NCI-H1417 treated with DMSO at 0.1 percent for 48 hours (cell line): ENCODE measurements at places on chromosomes 6 and 20.
A peak's percentile ranks its signal among the peaks of the same experiment; 100 is the strongest.

DNA sequence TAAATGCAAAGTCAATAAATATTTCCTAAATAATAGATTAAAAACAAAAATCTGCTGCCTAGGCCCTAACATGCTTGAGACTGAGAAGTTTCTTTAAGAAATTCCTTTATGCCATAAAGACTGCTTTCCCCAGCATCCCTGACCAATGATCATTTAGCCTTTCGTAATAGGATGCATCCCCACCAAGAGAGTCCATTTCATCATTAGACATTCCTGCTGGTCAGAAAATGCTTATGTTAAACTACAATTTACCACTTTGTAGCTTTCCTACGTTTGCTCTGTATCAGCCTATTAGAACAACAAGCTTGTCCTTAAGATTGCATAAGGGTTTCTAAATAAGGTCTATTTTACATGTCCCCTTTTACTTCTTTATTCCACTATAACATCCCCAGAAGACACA is 59.8 kb upstream of the HSF2 start:
- DNase-seq, result no peak

GRCh38 chr6:16752206-16752866 is 8.9 kb downstream of the ATXN1 start:
- no peak for DNase-seq

- no peak for DNase-seq
These were observed 2.6 kb downstream of the ZNF165 start for GRCh38 chr6:28082939-28083338.

- DNase-seq, result no peak
These were observed 6.9 kb upstream of the HELZ2 start for GRCh38 chr20:63580796-63581461.

DNA sequence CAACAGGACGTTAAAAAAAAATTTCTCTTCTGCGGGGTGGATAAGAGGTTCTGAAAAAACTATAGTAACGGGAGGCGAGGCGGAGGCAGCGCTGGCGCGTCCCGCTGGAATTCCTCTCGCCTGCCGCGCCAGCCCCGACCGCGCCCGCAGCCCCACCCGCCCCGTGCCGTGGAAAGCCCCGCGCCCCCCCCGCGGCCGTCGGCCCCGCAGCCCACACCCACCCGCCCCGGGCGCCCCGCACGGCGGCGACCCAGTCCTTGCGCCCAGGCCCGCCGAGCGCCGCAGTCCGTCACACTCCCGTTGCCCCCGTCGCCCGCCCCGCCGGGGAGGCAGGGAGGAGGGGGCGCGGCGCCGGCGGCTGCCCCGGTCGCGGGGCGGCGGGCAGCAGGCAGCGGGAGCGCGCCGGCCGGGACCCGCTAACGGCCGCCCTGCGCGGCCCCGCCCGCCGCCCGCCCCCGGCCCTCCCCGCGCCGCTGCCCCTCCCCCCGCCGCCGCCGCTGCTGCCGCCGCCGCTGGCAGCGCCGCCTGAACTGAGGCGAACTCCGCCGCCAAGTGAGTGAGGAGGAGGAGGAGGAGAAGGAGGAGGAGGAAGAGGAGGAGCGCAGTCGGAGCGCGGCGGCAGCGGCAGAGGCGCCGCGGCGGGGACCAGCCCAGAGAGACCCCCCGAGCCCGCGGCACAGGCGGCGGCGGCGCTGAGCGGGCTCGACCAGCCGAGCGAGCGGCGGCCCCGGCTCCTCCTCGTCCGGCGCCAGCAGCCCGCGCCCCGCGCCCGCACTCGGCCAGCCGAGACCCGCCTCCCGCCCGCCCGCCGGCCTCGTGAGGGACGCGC is at the start of gene QKI:
Gene QKI (plus strand): TSS at position 602 of the 829 bp plus-strand sequence. CDS start 476 bp downstream, outside the sequence.
- DNase-seq, result peak; percentile 24

GRCh38 chr20:62020935-62021701 is 44.6 kb downstream of the TAF4 start:
- no peak for DNase-seq

DNA sequence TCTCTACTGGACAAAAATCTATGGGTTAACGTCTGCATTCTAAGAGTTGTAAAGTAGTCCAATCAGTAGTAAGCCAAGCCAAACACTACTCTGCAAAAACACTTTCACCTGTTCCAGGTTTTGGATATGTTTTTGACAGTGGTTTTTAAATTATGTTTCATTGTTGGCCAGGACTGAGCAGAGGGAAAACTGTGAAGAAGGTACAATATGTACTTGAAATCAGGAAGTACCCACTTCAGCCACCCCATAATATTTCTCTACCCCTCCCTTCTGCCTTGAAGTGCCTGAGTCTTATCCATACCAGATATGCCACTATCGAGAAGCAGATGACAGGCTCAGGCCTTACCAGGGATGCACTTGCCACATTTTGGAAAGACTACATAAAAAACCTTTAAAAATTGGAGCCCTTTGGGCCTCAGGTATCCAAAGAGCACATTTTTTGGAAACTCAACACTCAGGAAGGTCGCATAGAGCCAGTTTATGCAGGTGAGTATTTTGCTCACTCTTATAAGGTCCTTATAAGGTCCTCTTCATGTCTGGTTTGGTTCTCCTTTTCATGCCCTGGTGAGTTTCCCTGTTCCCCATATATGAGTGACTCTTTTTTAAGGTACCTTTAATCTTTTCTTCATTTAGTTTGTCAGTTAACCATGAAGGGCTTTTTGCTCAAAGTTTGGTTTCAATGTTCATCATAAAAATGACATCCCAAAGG is 859.3 kb upstream of the FLRT3 start:
- no peak for DNase-seq

GRCh38 chr6:34615574-34616226 is 59.6 kb upstream of the SPDEF start:
- no peak for DNase-seq

- DNase-seq, result no peak
These were observed 46.8 kb upstream of the STX16 start for GRCh38 chr20:58604128-58604881.

DNA sequence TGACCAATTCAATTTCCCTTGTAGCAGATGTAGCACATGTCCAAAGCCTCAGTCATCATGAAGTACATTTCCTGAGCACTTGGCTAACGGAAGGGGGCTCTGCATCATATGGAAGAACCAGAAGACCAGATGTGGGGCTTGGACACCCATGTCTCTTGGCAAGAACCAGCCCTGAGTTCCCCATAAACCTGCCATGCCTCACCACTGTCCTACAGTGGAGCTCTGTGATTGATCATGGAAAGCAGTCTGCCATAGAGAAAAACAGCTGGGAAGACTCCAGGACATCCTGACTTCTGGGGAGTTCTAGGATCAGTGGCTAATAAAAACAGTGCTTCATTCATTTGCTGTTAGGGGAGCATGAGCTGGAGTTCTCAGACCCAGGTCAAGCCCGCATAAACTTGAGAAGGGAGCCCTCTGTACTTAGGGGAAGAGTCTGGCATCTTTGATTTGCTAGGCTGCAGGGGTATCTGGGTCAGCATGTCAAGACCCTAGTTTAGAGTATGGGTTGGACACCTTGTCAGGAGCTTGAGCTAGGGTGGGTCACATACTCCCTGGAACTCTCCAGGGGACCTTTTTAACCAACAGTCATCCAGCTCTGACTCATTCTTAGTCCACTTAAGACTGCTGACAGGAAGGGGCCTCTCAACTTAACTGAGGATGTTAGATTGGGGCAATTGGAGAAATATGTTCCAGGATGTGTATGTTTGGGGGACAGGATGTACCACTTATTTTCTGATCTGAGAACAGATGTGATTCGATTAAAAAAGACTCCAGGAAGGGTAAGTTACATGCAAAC is 26.3 kb upstream of the TRAM2 start:
- DNase-seq, result no peak

GRCh38 chr6:47716207-47716606 is 17.8 kb downstream of the ADGRF4 start:
- no peak for DNase-seq

DNA sequence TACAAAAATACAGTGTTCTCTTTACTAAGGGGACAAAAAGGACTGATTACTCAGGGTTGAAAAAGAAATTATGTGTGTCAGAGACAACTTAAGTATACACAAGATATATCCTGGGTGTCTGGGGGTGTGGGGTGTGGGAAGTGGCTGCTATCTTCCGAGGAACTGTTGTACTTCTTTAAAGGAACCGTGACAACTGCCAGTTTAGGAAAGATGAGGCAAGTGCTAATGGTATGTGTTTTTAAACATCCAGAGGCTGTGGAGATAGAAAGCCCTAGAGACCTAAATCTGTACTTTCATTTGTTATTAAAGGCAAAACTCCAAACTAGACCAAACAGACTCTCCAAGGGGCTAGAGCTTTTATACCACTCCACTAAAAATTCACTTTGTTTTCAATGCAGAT is 95.6 kb downstream of the SNAP25 start:
- no peak for DNase-seq
